ENCODE measurements at places on chromosomes 13 and 19.

- H3K27ac ChIP-seq: no peak overlapping the region
- DNase-seq: no peak
- no peak overlapping the region for H3K4me3 ChIP-seq
Observed at GRCh38 chr19:16019691-16020448, 56.4 kb upstream of the TPM4 start.

GRCh38 chr13:38630780-38631179 lies 56.1 kb upstream of the FREM2 start:
- no peaks in the 10 kb centered on the region for H3K36me3 ChIP-seq
- H3K27ac ChIP-seq: no peak overlapping the region
- no peak overlapping the region for H3K4me3 ChIP-seq

- no peaks in the 10 kb centered on the region for H3K27me3 ChIP-seq
- H3K4me1 ChIP-seq: peaks cover 20% of the 10 kb centered on the region
- DNase-seq: no peak
- H3K36me3 ChIP-seq: no peaks in the 10 kb centered on the region
Observed at GRCh38 chr19:28289295-28290063, 923.5 kb downstream of the UQCRFS1 start.

GRCh38 chr13:24233351-24233901 lies 72.9 kb downstream of the SPATA13 start:
- 0 out of 2 replicates have a peak, but pooled peaks cover 2% of the 10 kb centered on the region for H3K4me1 ChIP-seq
- H3K4me3 ChIP-seq: no peak overlapping the region
- no peaks in the 10 kb centered on the region for H3K36me3 ChIP-seq
- H3K27ac ChIP-seq: no peak overlapping the region
- DNase-seq: no peak

All from iPS DF 6.9 (cell line).